Stimulated activated CD4-positive, alpha-beta T cell treated with anti-CD3 and anti-CD28 coated beads, Interleukin-1b, Interleukin-23, amount 100 ng/mL, for 24 hours (primary cell): ENCODE measurements at places on chromosomes 5 and 9.

DNA sequence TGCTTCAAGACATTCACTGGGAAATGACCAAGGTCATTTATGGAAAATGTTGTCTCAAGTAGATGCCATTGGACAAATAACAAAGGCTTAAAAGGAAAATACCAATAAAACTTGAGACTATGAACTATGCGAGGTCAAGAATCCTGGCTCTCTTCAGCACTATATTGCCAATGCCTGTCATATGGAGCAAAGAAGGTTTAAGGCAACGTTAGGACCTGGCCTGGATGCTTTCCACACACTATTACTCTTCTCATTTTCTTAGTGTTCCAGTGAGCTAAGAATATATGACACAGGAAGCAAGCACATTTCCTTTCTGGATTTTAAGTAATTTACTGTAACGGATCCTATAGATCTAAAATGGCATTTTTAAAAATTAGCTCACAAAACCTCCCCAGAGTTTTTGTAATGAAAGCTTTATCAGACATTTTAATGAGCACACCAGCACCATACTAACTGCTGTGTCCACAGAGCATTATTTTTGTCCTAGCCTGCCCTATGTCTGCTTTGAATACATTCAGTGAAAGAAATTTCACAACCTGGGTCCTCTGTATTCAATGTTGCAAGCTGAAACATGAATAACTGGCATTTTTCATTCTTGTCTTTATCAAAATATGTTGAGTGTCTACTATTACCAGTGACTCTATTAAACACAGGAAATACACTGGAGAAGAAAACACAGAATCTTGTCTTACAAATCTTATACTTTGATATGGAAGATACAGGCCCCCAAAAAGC lies 315.6 kb downstream of the CETN3 start:
- no peak for DNase-seq

GRCh38 chr9:135700525-135700924 lies 1.2 kb upstream of the SOHLH1 start:
- no peak for DNase-seq

DNA sequence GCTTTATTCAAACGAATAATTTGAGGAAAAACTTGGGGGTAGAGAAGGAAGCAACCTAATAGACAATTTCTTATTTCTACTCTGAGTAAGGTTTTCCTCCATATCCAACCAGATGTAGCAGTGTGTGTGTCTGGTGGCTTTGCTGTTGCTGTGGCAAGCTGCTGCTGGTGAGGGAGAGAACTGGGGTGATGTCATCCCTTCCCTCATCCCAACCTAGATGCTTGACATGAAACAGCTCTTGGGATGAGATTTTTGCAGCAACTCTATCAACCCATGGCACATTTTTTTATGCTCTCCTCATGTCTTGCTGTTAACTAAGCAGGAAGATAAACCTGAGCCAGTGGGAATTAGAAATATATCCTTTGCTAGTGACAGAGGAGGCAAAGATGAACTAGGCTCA lies 135.8 kb downstream of the PCSK1 start:
- no peak for DNase-seq

DNA sequence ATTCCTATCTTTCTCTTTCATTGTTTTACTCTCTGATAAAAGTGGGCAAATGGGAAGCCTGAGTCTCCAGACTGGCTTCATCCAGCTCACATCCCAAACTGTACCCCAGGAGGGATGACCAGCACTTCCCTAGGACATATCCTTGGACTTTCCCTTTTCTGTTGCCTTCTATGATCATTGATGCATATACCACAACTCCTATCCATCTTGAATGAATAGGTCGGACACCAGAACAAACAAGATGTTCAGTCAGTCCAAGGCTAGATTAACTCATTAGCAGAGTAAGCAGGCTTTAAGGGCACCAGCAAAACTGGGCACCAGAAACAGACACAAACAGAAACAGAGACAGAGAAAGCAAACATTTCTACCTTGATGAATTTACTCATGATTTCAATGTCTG lies 159.1 kb upstream of the RGMB start:
- no peak for DNase-seq

DNA sequence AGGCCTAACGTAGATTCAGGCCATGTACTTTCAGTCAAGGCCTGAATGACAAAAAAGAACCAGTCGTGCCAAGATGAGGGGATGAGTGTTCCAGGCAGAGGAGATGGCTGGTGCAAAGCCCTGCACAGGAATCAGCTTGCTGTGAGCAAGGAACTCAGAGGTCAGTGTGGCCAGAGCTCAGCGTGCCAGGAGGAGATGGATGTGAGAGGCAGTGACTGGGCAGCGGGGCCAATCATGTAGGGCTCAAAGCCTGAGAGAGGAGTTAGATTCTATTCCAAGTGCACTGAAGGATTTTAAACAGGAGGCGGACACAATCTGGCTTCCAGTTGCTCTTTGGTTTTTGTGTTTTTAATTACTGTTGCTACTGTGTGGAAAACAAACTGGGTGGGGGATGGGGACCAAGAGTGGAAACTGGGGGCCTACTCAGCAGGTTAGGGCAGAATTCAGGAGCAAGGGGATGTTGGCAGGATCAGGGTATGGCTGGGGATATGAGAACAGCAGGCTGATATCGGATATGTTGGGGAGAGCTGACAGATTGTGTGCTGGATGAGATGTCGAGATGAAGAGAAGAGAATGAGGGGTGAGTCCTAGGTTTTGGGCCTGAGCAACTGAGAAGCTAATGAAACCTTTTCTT lies 64.3 kb downstream of the ANGPTL2 start:
- no peak for DNase-seq

DNA sequence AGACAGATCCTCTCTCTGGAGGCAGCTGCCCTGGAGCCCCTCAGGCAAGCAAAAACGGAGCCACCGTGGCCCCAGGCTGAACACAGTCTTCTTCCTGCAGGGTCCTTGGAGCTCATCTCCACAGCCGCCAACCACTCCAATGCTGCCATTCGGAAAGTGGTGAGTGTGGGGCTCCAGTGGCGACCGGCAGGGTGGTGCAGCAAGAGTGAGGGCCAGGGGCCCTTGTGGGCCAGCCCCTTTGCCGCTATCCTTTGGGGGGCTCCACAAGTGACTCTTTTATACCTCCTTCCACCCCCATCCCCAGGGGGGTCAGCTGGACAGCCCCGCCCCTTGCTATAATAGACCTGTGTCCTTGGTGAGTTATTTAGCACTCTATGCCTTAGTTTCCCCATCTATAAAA lies 47.4 kb upstream of the SUSD3 start:
- no peak for DNase-seq

GRCh38 chr9:15999422-16000339 lies 446.8 kb downstream of the CCDC171 start:
- DNase-seq = no peak

DNA sequence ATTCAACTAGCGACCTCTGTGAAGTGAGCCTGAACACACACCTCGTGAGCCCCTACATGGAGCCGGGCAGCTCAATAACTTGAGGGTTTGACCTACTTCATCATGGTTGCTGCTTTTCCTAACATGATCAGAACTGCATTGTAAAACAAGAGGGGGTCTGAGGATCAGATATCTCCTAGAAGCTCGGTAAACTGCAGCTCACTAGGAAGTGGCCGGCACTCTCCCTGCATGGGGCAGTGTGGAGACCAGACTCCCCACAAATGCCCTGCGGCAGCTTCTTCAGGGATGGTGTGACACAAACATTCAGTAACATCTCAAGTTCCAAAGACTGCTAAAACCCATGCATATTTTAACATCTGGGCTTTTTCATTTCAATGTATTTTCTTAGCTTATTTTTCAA lies 18.5 kb downstream of the LHFPL2 start:
- no peak for DNase-seq

- DNase-seq = no peak
Measured at GRCh38 chr9:4111233-4112008, 188.4 kb downstream of the GLIS3 start.

GRCh38 chr9:10005206-10005605 lies 607.6 kb downstream of the PTPRD start:
- no peak for DNase-seq

DNA sequence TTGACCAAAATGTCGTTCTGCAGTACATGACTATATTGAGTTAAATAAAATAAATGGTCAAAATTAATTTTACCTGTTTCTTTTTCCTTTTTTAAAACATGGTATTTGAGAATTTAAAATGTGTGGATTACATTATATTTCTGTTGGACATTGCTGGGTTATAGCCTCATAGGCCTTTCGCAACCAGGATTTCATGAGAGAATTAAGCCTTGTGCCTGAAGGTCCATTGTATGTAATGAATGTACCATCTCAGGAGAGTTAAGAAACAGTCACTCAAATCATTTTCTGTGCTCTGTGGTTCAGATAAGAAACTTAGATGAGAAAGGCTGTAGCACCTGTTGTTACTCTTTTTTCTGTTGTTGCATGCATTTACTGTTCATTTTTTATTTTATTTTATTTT lies 103.5 kb downstream of the ANGPTL2 start:
- no peak for DNase-seq

GRCh38 chr5:181133083-181133482 lies 2.1 kb upstream of the OR2V1 start:
- DNase-seq = no peak

DNA sequence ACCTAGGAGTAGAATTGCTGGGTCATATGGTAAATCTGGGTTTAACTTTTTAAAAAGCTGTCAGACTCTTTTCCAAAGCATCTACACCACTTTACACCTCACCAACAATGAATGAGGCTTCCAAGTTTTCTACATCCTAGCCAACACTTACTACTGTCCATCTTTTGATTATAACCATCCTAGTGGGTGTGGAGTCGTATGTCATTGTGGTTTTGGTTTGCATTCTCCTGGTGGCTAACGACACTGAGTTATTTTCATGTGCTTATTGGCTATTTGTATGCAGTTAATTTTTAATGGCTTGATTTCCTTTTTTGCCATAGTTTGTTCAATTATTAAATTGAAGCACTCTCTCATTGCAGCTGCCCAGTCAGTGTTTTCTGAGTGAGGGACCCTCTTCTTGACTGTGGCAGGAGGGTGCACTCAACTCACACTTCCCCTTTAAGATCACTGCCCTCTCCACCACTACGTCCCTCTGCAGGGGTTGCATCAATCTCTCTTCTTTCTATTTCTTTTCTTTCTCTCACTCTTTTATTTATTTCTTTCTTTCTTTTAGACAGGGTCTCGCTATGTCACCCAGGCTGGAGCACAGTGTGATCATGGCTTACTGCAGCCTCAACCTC lies 182.3 kb downstream of the C9orf152 start:
- no peak for DNase-seq

DNA sequence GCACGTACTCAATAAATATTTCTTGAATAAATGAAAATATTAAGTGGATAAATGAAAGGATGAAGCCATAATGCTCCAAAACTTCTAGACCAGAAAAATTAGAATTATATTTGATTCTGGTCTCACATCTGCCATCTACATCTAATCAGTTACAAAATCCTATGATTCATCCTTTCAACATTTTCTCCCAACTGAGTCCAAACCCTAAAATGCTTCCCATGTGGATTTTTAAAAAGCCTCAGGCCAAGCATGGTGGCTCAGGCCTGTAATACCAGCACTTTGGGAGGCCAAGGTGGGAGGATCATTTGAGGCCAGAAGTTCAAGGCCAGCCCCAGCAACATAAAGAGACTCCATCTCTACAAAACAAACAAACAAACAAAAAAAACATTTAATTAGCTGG lies 31.6 kb upstream of the FST start:
- DNase-seq = no peak
